ENCODE measurements at places on chromosomes 4 and X.

DNA sequence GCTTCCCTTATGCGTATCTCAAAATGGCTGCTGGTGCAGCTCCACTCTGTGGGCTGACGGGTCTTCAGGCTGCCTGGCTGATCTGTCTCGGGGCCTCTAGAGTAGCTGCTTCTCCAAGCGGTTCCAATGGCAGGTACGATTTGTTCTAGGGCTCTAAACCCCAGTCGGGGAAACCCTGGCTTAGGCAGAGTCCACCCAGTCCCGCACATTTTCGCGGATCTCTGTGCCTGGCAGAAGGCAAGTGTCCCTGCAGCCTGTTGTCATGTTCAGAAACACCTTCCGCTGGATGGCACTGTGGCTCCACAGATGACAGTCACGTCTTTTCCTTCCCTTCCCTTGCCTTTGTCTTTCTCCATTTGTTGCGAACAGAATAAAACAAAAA is 54.4 kb downstream of the NBDY start:
- peak; percentile 84 for DNase-seq

GRCh38 chrX:104712515-104712914 is 146.5 kb downstream of the IL1RAPL2 start:
- DNase-seq, result no peak

GRCh38 chr4:8035371-8035780 is 95.7 kb upstream of the AFAP1 start:
- DNase-seq, result no peak

DNA sequence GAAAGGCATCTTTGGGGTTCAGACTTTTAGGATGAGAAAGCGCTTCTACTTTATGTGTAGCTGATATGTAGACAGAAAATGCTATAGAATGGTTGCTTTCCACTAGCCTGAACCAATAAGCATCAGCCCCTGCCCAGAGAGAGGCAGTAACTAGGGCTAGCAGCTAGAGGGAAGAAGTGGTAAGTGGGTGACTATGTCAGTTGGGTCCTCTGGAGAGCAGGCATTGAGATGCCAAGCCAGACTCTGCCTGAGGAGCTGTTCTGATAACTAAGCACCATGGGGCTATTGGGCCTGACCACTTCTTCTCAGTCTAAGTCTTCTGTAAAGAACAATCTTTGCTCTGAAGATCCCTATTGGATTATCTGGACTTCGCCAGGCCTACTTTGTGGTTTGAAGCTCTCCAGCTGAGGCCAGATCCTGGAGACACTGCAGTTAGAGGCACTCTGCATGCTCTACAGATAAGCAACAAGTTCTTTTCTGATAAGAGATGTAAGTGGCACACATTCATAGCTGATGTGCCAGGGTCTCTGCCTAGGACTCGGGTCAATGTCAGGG is 146.1 kb downstream of the RBM46 start:
- no peak for DNase-seq

DNA sequence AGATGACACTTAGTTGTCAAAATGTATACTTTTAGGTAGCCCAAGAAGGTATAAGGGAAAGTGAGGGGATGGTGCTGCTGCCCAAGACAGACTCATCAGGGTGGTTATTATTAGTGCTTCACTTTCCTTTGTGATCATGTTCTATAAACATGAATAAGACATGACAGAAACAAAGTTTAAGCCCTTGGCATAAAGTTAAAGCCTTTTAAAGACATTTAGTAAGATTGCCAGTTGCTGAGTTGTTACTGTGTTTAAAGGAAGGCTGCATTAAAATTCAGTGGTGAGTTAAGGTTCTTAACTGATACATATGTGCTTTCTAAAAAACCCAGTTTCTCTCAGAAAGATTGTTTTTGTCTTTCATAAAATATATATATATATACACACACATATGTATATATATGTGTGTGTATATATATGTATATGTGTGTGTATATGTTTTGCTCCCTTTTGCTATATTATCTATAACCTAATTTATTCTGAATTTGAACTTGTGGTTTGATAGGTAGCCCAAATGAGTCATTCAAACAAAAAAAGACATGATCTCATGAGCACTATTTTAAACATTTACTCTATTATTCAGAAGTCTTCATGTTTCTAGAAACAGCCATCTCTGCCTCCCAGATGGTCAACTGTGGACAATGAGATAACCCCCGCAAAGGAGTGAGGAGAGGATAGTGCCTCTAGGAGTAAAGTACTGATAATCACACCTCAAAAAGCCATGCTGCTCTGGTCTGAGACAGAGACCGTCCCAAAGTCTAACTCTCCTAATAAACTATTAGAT is 98.1 kb upstream of the OTUD4 start:
- DNase-seq, result no peak

DNA sequence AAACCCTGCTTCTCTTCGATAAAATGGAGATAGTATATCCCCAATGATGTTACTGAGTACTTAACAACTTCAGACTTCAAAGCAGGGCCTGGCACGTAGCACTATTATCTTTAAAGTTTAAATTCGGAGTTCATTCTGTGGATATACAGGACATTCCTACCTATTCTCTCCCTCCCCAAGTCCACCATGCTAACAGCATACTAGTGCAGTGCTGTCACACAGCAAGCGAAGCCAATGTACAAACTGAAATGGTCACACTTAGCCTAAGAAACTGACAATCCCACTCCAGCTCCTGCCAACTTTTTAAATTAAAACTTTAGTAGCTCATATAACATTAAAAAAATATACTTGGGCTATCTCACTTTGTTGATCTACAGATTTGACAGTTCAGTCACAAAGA is 1.2 kb upstream of the DNAJB14 start:
- peak; percentile 9 for DNase-seq

DNA sequence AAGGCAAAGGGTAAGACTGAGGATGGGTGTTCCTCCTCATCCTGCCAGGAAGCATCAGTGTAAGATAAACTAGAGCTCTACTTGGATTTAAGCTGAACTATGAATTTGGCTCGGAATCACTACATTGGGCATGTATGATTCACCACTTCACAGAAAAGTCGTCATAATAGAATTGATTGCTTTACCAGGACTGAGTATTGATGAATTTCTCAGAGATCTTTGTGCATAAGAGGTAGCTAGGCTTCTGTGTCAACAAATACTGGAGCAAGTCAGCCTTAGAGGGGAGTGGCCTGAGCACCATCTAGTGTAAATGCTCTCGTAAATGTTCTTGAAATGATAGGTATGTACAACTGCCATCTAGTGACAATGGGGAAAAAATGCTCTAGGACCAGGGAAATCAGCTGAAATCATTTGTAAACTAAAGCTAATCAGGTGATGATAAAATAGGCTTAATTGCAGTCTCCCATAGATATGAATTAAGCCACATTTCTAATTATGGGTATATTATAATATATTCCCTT is 309.5 kb upstream of the FMR1 start:
- peak; percentile 1 for DNase-seq

DNA sequence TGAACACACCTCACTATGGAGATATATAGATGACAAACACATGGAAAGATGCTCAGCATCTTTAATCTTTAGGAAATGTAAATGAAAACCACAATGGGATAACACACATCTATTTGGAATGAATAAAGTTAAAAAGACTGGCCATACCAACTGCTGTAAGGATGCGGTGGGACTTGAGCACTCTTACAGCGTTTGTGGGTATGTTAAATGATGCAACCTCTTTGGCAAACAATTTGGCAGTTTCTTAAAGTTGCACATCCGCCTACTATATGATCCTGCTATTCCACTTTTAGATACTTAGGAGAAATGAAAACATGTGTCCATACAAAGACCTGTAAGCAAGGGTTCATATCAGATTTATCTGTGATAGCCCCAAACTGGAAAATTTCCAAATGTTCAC is 50.7 kb downstream of the MRPL1 start:
- no peak for DNase-seq

GRCh38 chr4:185729391-185729804 is 82.6 kb downstream of the SORBS2 start:
- DNase-seq, result no peak

DNA sequence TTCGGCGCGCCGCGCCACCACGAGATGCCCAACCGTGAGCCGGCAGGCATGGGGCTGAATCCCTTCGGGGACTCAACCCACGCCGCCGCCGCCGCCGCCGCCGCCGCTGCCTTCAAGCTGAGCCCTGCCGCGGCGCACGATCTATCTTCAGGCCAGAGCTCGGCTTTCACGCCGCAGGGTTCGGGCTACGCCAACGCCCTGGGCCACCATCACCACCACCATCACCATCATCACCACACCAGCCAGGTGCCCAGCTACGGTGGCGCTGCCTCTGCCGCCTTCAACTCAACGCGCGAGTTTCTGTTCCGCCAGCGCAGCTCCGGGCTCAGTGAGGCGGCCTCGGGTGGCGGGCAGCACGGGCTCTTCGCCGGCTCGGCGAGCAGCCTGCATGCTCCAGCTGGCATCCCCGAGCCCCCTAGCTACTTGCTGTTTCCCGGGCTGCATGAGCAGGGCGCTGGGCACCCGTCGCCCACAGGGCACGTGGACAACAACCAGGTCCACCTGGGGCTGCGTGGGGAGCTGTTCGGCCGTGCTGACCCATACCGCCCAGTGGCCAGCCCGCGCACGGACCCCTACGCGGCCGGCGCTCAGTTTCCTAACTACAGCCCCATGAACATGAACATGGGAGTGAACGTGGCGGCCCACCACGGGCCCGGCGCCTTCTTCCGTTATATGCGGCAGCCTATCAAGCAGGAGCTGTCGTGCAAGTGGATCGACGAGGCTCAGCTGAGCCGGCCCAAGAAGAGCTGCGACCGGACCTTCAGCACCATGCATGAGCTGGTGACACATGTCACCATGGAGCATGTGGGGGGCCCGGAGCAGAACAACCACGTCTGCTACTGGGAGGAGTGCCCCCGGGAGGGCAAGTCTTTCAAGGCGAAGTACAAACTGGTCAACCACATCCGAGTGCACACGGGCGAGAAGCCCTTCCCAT is 1.1 kb downstream of the ZIC3 start:
- no peak for DNase-seq

DNA sequence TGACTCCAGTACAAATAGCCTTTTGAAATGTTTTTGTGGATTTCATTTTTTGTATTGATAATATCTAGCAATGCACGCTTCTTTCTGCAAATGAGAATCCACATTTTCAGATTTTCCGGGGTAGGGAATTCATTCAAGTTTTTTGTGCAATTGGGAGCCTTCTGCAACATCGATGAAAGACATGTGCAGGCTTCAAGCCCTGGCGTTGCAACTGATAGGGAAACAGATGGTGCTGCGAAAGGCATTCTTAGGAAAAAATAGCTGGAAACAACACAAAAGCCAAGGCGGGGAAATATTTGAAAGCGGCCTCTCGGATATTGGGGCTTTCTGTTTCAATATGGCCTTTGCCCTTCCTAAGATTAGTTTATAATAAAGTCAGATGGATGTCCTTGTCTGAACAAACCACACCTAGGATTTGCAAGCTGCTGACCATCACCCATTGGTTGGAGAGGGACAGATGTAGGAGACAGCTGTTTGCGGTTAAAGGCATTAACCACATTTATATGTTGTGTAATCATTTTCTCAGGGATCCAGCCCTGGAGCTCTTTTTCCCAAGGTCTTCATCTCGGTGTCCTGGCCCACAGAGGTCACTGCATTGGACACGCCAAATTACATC is 136.5 kb downstream of the PRKX start:
- no peak for DNase-seq

- no peak for DNase-seq
These were observed 167.6 kb downstream of the DKK2 start for GRCh38 chr4:106868381-106869035.

GRCh38 chr4:11474146-11474545 is 45.5 kb upstream of the HS3ST1 start:
- no peak for DNase-seq

GRCh38 chr4:108384544-108384943 is 215.8 kb upstream of the LEF1 start:
- DNase-seq, result no peak

DNA sequence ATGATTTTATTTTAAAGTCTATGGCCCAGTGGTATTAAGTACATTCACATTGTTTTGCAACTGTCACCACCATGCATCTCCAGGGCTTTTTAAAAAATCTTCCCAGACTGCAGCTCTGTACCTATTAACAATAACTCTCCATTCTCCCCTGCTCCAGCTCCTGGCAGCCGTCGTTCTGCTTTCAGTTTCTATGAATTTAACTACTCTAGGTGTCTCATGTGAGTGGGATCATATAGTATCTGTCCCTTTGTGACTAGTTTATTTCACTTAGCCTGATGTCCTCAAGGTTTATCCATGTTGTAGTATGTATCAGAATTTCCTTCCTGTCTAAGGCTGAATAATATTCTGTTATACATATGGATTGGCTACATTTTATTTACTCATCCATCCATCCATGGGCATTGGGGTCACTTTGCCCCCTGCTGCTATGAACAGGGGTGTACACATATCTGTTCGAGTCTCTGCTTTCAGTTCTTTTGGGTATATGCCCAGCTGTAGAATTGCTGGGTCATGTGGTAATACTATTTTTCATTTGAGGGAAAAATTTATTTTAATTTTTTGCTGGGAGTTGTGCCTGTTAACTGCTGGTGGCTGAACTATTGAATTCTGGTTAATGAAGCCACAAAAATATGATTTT is 131.3 kb downstream of the ARHGAP10 start:
- no peak for DNase-seq

DNA sequence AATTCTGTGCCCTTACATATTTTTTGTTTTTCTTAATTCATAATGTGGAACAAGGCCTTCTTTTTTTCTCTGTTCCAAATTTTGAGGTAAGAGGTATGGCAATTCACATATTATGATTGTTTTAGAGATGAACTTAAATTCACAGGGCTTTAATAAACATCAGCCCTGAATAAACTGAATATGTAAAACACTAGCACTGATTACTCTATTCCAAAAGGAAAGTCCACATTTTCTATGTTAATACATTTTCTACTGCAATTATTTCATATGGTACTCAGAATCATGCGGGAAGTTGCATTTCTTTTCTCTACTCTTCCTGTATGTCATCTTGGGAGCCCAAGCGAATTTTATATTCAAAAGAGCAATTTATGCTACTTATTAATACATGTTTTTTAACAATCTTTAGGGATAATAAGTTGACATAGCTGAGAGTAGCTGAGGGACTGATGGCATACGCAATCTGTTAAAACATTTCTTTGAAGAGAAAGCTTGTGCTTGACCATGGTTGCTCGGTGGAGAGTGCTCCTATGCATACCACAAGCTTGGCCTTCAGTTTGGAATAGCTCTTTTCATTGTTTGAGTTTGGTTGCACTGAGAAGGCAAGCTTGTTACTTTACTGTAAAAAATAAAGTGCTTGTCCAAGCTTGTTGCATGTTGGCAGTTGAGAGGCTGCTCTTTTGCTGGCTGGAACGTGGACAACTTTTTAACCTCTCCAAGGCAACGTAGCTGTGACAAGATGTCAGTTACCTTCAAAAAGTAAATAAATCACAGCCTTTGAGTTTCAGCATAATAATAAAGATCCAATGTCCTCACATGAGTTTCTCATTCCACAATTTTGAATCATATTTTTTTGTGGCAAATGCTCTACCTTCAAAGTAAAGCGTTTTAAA is 196.3 kb upstream of the SPRY1 start:
- DNase-seq, result no peak

GRCh38 chr4:114813961-114814360 is 215.4 kb downstream of the UGT8 start:
- DNase-seq, result no peak

Data from pons (tissue), 1 donor.